ENCODE measurements at places on chromosomes 2 and 18.

GRCh38 chr2:65076345-65076710, 20.1 kb downstream of the CEP68 start:
- DNase-seq: no peak

GRCh38 chr2:179855673-179856072, 5.7 kb downstream of the ZNF385B start:
- no peak for DNase-seq

GRCh38 chr2:186696804-186697203, 2.9 kb downstream of the FAM171B start:
- DNase-seq: no peak

- no peak for DNase-seq
Observed at GRCh38 chr2:11559066-11559785, 25.4 kb downstream of the GREB1 start.

- DNase-seq: no peak
Observed at GRCh38 chr2:164891460-164891859, 49.8 kb upstream of the COBLL1 start.

DNA sequence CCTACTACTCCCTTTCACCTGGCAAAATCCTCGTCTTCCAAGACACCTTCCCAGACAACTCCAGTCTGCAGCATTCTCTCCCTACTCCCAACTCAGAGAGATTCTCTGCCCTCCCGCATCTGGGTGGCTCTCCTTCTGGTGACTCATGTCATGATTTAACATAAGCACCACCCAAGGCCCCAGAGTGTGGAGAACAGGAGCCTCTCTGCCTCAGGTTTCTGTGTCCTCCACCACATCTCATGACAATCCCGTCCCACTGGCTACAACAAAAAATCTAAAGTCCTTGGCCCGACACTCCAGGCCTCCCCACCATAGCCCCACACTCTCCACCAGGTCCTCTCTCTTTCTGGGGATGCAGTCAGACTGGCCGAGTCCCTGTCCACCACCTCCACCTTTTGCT, 197.1 kb downstream of the BCL11A start:
- DNase-seq: no peak

DNA sequence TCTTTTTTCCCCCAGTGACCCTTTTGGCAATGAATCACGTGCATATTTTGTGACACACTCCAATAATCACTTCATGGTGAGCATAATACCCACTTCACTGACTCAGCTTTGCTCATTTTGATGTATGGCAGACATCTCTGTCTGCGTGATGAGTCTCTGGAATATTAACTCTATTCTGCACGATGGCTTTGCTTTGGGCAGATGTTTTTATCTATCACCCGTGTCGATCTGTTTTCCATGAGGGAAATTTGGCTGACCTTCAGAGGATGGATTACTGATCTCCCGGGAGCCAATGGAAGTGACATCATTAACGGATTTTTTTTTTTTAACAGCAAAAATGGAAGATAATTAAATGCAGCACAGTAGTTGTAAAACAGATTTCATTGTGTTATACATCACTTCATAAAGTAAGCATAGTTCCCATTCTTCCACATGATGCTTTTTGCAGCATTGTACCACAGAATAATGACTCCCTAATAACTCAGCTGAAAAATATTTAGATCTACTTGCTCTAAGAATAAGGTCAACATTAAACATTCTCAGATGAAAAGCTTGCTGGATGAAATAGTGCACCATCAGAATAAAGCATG, 29.8 kb downstream of the CDC42EP3 start:
- no peak for DNase-seq

DNA sequence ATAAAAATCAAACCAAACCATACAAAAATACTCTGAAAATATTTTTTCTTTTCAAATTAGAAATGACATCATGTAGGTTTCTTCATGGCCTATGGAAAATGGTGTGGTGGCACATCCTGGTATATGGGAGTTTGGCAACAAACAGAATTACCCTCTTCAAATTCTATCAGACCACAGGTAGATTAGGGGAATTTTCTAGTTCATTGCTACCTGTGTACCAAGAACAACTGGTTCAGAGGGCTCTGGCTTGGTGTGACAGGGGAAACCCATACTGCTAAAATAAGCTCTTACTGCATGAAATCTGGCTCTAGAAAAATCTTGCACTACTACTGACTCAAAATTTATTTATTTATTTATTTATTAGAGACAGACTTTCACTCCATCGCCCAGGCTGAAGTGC, 63.4 kb upstream of the PELI1 start:
- DNase-seq: no peak

DNA sequence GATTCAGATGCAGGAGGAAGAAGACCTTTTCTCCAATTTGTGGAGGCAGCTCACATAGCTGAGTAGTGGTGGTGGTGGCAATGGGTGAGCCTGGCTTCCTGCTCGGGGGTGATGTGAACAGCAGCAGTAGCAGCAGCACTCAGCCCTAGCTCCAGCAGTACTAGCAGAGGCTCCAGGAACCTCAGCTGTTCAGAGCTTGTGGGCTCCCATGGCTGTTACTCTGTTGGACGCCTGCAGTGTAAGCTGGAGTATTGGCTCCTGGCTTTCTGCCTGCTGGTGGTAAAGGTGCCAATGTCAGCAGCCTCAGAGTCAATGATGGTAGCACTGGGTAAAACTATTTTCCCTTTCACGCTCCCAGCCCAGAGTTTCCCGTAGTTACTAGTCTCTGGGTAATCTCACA, 3.1 kb upstream of the SEH1L start:
- DNase-seq: no peak

Measured in glutamatergic neuron (in vitro differentiated cells).